ENCODE measurements at places on chromosomes 5 and 9.

DNA sequence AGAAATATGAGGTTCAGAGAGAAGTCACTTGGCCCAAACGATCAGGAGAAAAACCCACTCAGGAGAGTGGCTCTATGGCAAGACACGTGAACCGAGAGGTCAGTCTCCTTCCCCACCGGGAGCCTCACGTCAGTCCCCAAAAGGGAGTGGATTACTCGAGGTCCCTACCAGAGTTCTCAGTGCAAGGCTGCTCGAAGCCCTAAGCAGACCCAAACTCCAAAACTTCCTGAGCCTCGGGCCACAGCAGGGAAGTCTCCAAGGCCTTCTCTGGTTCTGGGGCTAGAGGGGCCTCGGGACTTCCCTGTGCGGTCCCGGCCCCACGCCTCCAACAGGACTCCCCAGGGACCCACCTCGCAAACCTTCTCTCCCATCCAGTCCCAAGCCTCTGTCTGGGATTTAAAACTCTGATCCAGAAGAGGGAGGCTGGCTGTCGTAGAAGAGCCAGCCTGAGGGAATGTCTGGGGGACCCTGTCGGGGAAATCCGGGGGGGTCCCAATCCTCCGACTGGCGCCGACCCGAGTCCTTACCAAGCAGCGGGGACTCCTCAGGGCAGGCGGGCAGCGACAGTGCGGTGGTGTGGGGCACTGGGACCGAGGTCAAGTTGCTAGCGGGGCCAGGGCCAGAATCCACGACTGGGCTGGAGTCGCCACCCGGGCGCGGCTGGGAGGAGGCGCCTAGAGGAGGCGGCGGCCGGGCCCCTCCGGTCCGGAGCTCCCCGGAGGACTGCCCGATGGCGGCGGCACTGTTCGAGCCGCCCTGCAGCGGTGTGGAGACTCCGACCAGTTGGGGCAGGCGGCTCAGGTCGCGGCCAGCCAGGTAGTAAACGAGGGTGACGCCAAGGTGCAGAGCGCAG, 679 bp downstream of the B4GALT1 start:
- DNase-seq, result no peak

DNA sequence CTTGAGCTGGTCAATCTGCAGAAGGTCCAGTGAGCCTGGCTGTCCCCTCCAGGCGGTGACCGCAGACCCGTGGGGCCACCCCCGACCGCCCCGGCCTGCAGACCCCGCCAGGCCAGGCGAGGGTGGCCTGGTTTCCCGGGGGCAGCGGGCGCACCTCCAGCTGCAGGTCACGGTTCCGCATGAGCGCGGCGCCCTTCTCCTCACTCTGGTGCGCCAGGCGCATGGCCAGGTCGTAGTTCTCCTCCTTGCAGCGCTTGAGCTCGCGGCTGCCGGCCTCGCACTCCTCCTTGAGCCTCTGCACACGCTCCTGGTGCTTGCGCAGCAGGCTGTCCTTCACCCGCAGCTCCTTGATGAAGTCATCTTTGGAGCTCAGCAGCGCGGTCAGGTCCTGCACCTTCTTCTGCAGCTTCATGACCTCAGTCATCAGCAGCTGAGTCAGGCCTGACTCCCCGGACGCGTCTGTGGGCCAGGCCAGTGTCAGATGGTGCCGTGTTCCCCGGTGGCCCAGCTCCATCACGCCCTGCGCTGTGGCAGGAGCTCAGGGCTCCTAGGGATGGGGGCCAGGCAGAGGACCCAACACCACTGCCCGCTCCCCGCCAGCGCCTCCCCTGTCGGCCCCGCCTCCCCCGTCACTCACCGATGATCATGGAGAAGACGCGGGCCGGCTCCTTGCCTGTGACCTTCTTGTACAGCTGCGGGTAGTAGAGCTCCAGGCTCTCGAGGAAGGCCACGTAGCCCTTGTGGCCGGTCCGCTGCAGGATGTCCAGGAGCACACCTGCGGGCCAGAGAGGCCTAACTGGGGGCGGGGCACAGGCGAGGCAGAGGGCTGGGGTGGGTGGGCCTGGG, 2.6 kb downstream of the CARD9 start:
- DNase-seq, result no peak

GRCh38 chr5:10836986-10837385, 76.0 kb upstream of the DAP start:
- DNase-seq, result no peak

GRCh38 chr9:88925481-88925880, 65.8 kb upstream of the S1PR3 start:
- no peak for DNase-seq

GRCh38 chr5:41809128-41809527, 61.1 kb downstream of the OXCT1 start:
- DNase-seq, result no peak

DNA sequence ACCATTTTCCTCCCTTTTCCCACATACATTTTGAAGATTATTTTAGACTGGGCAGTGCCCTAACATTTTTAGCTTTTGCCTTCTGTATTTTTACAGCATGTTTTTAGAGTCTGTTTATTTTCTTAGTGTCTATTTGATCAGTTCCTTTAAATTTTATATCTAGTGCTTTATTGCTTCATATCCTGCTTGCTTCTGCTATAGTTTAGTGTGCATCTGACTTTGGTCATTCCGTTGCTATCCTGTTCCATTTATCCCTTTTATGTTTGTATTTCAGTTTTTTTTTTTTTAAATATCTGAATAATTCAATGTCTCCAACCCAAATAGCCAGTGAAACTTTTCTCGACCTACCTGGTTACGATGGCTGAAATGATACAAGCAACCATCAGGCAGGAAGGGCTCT, 203.8 kb downstream of the ARHGAP26 start:
- DNase-seq, result no peak

GRCh38 chr5:137573376-137573775, 74.2 kb upstream of the SPOCK1 start:
- no peak for DNase-seq

DNA sequence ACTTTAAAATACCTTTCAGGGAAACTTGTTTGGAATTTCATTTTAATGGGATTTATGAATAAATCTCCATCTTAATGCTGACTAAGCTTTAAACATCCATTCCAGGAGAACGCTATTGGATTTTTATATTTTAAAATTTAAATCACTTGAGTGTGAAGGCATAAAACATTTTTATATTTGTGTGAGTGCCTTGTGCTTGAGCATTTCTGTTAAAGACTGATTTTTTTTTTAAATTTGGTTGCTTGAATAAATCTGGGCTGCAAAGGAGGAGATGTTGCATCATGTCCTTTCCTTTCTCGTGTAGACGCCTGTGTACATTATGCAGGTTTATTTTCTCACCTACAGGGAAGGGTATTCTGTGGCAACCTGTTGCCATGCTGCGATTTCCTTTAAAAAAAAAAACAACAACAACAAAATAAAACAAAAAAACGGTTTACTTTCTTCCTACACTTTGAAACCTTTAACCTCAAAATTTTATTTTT, 108.1 kb downstream of the ZNF462 start:
- no peak for DNase-seq

GRCh38 chr9:121297389-121297788, 29.4 kb downstream of the GSN start:
- DNase-seq, result no peak

Measured in GM13977 (cell line).